Articular chondrocyte of knee joint (primary cell): ENCODE measurements at places on chromosomes 12 and 14. TPM values are rescaled to one million over a fixed set of nuclear protein-coding genes. Genes with fewer than 3 reads are reported as not detected.

OLR1 gene
- total RNA-seq, result not detected in 2 replicates

SLC4A8 gene
- total RNA-seq, result 4.1 and 6.3 TPM in 2 replicates

SPIC gene
- total RNA-seq, result not detected in 2 replicates

CLEC9A gene
- not detected in 2 replicates for total RNA-seq

CCDC175 gene
- total RNA-seq, result not detected in 2 replicates

PCED1B gene
- 0.13 and 0.43 TPM in 2 replicates for total RNA-seq

ANKS1B gene
- total RNA-seq, result 4.4 and 7.4 TPM in 2 replicates

KLRC1 gene
- total RNA-seq, result not detected in 2 replicates

ADCY4 gene
- 99.4 and 106 TPM in 2 replicates for total RNA-seq

DNAI7 gene
- 0.52 and 0.86 TPM in 2 replicates for total RNA-seq

MYL6B gene
- total RNA-seq, result 59.9 and 62.3 TPM in 2 replicates

RAP1B gene
- total RNA-seq, result 231 and 266 TPM in 2 replicates

JAG2 gene
- 0.86 and 1.8 TPM in 2 replicates for total RNA-seq

DPPA3 gene
- total RNA-seq, result not detected in 2 replicates

PRKD1 gene
- total RNA-seq, result 12.0 TPM in 2 replicates

TEX52 gene
- total RNA-seq, result not detected in 2 replicates

DAD1 gene
- 305 and 347 TPM in 2 replicates for total RNA-seq

PRH2 gene
- total RNA-seq, result 0.54 TPM in 1 of 2 replicates, not detected in the other

LRRC9 gene
- total RNA-seq, result not detected in 2 replicates

CCDC196 gene
- total RNA-seq, result not detected in 2 replicates

TC2N gene
- 0.39 and 0.43 TPM in 2 replicates for total RNA-seq

ACVRL1 gene
- 6.1 and 13.8 TPM in 2 replicates for total RNA-seq

AMIGO2 gene
- 1.2 and 1.7 TPM in 2 replicates for total RNA-seq

ATN1 gene
- 9.7 and 12.5 TPM in 2 replicates for total RNA-seq

TCTN1 gene
- total RNA-seq, result 55.0 and 65.6 TPM in 2 replicates

P2RX7 gene
- 2.5 and 5.7 TPM in 2 replicates for total RNA-seq
